Eye (tissue), 1 donor: ENCODE measurements at places on chromosomes 16 and 17.

GRCh38 chr16:2523801-2524231 is 3.6 kb downstream of the AMDHD2 start:
- DNase-seq, result no peak

GRCh38 chr17:64496348-64496785 is 487 bp downstream of the POLG2 start:
- DNase-seq, result no peak

DNA sequence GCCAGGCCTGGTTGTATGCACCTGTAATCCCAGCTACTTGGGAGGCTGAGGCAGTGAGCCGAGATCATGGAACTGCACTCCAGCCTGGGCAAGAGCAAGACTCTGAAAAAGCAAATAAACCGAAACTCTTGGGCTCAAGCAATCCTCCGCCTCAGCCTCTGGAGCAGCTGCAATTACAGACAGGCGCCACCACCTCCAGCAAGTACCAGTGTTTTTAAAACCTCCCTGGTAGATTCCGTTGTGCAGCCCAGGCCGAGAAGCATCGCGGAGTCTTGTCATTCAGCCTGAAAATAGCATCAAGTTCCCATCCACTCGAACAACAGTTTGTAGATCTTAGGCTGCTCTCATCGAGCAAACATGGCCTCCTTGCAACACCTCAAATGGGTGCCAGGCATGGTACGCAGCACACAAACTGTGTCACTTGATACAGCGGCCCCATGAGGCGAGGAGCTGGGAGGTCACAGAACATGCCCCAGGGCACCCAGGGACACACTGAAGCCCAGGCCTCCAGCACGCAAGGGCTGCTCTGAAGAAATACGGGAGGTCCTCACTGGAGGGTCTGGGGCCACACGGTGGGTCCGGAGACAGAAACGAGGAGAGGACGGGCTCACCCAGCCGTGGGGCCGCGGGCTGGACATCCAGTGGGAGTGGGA is 18.1 kb downstream of the TMC6 start:
- no peak for DNase-seq

DNA sequence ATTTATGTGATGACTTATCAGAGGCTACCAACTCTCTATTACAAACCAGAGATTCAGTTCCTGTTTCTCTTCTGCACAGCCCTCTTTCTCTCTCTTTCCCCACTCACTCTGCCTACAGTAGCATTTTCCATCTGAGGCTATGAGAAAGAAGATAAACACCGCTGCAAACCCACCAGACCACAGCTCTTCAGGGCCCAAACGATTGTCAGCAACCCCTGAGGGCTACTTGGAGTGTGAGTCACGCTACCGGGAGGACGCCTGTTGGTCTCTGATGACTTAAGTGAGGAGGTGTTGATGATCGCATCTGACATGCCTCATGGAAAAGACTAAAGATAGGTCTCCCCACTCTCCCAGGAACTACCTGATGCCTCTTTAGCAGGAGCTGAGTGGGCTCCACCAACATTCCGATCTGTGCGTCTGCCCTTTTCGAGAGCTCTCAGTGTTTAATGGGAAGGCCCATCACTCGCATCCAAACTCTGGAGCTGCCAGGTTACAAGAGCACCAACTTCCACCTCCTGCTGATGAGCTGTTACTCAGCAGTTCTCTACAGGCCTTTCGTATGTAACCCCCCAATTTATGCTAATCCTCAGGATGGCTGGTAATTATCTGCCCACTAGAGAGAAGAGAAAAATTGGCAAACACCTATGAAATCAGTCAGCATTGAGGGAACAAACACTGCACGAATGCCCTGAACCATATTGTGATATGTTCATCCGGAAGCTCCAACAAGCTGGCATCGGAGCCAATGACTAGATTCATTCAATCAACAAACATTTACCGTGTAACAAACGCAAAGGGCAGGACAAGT is 9.2 kb downstream of the GRIN2A start:
- DNase-seq, result no peak

GRCh38 chr16:11637320-11637719 is 30.9 kb upstream of the SNN start:
- no peak for DNase-seq

- DNase-seq, result no peak
Measured at GRCh38 chr16:79201436-79201835, 399.1 kb downstream of the MAF start.

DNA sequence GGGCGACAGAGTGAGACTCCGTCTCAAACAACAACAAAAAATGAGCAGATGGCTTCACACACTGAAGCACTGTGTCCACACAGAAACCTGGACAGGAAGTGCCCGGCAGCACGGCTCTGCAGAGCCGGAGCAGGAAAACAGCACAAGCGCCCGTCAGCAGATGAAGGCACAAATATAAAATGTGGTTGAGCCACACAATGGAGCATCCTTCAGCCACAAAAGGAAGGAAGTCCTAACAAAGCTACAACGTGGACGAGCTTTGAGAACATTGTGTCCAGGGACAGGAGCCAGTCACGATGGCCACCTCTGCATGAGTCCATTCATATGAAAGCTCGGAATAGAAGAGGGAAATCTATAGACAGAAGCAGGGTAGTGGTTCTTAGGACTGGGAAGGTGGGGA is 15.7 kb downstream of the RHBDF2 start:
- DNase-seq, result no peak

DNA sequence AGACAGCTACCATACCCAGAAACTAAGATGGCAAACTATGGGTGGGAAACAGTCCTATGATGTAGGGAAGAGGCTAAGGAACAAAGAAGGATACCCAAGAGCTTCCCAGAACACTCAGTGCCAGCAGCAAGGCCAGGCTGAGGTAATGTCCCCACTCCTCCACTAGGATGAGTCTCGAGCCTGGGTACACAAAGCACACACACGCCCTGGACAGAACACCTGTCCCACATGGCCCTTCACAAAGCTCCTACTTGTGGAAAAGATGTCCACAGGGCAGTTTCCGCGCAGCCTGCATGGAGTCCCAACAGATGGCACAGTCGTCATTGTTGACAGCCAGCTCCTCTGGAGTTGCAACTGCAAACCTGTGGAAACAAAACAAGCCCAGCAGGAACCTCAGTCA is 23.9 kb downstream of the AMFR start:
- DNase-seq, result no peak
